ENCODE measurements at places on chromosomes 4 and X.

DNA sequence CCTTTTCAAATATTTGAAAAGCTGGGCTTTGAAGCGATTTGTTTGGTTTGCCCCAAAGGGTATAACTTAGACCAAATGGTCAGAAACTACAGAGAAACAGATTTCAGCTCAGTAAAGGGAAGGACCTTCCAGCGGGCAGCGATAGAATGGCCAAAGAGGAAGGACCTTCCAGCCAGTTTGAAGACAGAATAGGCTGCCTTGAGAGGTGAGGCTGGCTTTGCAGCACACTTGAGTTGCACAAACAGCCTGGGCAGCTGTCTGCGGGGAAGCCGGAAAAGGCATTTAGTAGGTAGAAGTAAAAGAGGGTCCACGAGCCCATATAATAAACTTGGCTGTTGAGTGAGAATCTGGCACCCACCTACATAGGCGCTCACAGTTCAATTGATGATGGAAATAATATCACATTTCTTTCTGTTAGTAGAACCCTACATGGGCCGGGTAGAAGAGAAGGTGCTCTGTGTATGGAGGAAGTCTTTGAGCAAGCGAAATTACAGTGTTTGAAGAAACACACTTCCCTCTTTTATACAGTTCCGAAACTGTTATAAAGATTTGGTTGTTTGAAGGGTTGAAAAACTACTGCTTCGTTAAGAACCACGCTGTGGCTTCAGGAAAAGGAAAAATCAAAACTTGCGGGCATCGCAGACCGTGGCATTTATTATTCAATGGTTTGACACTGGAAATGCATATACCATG lies 75.0 kb upstream of the SORBS2 start:
- DNase-seq: no peak

- no peak for DNase-seq
These were observed 122.2 kb downstream of the SHROOM4 start for GRCh38 chrX:50691820-50692219.

GRCh38 chrX:114787061-114787460 lies 203.2 kb downstream of the HTR2C start:
- DNase-seq: no peak

GRCh38 chr4:73439445-73439844 lies 3.4 kb downstream of the AFP start:
- no peak for DNase-seq

DNA sequence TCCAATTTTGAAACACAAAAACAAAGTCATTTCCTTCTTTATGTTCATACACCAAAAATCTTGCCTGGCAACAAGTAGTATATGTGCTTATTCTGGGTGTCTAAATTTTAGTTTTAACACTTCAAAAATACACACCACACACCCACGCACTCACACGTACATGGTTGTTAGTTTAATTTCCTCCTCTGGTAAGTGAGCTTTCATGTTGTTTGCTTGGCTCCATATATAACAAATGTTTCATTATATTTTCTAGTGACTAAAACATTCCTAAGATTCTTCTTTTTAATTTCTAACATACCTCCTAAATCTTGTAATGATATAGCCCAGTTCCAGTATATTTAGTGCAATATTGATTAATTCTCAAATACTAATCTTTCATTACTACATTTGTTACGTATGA lies 80.9 kb downstream of the PRDM5 start:
- no peak for DNase-seq

DNA sequence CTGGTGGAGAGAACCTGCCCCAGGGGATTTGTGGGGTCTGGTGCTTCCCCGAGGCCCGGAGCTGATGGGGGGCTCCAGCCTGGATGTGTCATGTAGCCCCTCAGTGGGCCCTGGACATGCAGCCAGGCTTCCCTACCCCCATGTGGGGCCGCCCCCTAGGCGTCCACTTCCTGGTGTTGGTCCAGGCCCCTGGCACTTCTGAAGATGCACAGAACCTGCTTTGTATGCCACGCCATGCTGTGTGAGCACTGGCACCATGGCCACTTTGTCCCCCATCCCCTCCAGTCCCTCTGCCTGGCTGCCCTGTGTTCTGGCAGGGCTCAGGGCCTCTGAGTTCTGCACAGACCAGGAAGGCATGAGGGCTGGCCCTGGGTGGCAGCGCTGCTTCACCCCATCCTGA lies 29.2 kb downstream of the WFS1 start:
- no peak for DNase-seq

DNA sequence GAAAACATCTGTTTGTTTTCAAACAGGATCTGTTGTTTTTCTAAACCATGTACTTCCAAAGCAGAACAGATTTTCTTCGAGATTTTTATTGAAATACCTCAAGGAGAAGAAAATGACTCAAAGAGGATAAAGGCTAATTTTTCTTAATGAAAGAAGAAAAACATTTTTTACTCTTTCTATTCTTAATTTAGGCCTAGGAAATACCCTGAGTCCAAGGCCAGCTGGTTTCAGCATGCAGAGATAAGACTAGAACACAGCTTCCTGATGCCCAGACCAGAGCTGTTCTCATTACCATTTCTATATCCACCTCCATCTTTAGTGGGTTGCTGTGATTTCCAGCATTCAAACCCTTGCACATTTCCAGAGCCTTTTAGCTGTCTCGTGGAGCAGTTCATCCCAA lies 18.3 kb downstream of the GAB1 start:
- no peak for DNase-seq

GRCh38 chrX:34656467-34656841 lies 631 bp downstream of the TMEM47 start:
- DNase-seq: no peak

GRCh38 chr4:6961496-6962210 lies 52.0 kb downstream of the TBC1D14 start:
- DNase-seq: no peak

GRCh38 chr4:170729236-170729635 lies 639.5 kb upstream of the AADAT start:
- no peak for DNase-seq

DNA sequence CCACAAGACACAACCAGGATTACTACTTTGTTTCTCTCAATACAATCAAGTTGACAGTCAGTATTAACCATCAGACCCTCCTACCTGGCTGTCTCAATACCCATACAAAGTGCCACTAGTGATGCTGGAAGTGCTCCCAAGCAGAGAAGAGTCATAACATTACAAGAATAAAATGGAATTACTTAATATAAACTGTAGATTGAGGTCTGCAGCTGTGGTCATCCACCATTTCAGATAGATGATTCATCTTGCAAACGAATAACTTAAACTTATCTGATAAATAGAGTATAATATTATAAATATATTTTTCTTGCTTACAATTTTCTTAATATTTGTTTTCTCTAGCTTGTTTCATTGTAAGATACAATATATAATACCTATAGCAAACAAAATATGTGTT lies 1034.2 kb upstream of the PCDH10 start:
- no peak for DNase-seq

- DNase-seq: no peak
These were observed 146.2 kb upstream of the JADE1 start for GRCh38 chr4:128663325-128663724.

GRCh38 chr4:6657242-6658208 lies 17.0 kb downstream of the MRFAP1 start:
- no peak for DNase-seq

DNA sequence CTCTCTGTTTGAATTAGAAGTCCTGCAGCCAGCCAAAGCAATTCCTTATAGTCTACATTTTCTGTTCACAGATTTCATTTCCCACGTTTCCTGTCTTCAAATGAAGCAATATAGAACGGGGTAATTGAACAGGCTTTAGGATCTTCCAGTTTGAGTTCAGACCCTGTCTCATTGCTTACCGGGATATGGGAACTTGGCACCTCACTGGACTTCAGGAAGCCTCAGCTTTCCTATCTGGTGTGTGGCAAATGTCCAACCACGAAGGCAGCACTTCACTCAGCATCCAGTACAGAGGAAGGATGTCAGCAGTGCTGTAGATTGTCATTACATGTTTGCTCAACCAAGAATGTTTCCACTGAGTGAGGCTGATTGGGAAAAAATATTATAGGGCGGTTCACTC lies 271.1 kb upstream of the ZFP42 start:
- DNase-seq: no peak

GRCh38 chr4:121358473-121358872 lies 22.3 kb downstream of the QRFPR start:
- no peak for DNase-seq

- DNase-seq: no peak
These were observed 431.5 kb upstream of the RASGEF1B start for GRCh38 chr4:81903212-81903611.

DNA sequence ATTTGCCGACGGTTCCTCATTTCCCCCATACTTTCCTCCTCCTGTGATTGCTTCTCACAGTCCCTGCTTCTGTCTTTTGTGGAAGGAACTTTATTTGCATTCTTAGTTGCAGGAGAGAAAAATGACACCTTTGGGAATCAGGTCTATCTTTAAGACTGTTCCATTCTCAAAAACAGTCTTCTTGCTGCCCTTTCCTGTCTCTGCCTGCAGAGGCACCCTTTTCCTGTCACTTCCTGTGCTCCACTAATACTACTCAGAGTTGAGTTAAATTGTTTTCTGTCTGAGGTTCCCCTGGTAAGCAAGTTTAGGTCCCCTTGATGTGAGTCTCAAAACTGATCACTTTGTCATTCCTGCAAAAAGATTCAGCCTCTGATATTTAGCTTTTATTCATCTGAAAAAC lies 208.8 kb upstream of the CLNK start:
- DNase-seq: no peak

- no peak for DNase-seq
These were observed 814.8 kb upstream of the GRID2 start for GRCh38 chr4:91488946-91489345.

DNA sequence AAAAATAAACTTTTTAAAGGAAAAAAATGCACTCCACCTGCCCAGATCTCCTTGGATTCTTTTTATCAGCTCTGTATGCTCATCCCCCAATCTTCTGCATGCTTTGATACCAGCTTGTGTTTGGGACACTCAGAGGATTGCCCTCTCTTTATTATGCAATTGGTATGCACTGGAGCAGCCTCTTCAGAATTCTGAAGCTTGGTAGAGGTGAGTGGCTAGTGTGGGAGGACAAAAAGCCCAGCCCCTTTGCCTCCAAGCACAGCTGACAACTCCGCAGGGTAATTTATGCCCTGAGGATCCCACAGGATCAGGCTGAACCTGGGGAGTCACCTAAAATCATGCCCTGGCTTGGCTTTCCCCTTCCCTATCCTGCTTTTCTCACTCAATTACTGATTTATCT lies 16.7 kb downstream of the IL21 start:
- no peak for DNase-seq

DNA sequence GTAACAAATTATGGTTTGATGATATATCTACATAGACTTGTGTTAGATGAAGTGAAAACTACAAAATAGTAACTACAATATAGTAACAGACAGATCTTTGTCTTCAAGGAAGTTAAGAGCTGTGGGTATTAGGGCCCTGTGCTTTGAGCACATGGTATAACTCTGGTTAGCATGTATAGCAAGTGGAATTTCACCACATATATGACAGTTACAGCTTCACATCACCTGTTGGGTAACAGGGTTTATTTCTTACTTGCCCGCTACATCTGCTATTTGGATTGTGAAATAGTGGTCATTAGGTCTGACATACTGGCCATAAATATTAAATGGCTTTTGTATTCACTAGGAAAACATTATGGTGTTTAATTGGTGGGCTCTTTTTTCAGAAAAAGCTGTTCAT lies 20.2 kb downstream of the OFD1 start:
- no peak for DNase-seq

DNA sequence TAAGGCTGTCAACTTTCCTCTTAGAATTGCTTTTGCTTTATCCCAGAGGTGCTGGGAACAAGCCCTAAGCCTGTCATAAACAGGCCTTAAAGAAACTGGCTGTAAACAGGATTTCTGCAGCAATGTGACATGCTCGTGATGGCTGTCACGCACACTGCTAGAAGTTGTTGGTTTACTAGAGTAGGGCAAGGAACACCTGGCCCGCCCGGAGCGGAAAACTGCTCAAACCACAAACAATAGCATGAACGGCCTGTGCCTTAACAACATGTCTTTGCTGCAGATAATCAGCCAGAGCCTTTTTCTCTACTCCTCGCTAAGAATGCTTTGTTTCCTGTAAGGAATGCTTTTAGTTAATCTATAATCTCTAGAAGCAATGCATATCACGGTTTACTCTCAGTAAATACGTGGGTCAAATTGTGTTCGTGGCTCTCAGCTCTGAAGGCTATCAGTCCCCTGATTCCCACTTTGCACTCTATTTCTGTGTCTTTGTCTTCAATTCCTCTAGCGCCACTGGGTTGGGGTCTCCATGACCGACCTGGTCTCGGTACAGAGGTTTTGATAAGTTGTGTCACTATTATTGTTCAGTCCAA lies 318.3 kb downstream of the GLUD2 start:
- no peak for DNase-seq

GRCh38 chr4:77342170-77342810 lies 185.3 kb downstream of the CCNG2 start:
- no peak for DNase-seq

- no peak for DNase-seq
These were observed 41.2 kb downstream of the SH3RF1 start for GRCh38 chr4:169229571-169230028.

GRCh38 chrX:129705988-129706387 lies 32.8 kb upstream of the XPNPEP2 start:
- DNase-seq: no peak

- no peak for DNase-seq
These were observed 65.6 kb downstream of the MCF2 start for GRCh38 chrX:139642241-139642927.

GRCh38 chr4:71595576-71596108 lies 188.2 kb downstream of the GC start:
- DNase-seq: no peak

- DNase-seq: no peak
These were observed 106.8 kb downstream of the FSTL5 start for GRCh38 chr4:162056990-162057389.

DNA sequence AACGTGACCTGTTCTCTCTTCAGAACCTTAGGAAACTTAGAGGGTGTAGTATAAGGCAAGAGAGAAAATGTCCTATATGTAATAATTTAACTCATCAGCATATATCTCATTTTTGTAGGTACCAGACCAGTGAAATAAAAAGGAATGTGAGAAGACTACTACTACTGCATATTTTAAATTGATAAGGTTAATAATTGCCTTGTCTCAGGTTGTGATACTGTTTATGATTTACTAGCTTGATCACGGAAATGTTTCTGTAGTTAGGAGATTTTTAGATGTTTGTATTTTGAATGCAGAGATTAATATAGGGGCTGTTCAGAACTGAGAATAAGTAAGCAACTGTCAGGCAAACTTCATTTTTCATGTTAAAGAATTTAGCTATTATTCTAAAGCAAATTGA lies 1563.4 kb downstream of the C4orf33 start:
- no peak for DNase-seq

DNA sequence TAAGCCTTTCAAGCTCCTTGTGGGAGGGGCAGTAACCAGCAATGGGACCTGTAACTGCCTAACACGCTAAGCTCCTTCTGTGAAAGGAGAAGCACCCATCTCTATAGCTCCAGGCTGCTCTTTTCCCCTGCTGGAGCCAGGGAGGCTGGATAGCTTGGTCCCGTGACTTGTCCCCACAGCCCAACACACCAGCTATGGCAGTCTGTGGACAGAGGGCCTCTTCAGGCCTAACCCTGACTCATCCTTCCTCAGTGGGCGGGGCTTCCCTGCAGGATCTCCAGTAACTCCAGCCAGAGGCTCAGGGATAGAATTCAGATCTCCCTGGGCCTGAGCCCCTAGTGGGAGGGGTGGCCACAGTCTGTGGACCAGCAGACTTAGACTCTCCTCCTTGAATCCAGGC lies 1290.1 kb downstream of the PCDH7 start:
- DNase-seq: no peak

Data from T-helper 9 cell (primary cell).